Activated T-cell treated with anti-CD3 and anti-CD28 coated beads, Interleukin-2, amount 50 U/mL, for 72 hours (primary cell): ENCODE measurements at places on chromosomes 7 and 10. TPM values are rescaled to one million over a fixed set of nuclear protein-coding genes. Genes with fewer than 3 reads are reported as not detected.

GRCh38 chr7:16023046-16023445, 336.6 kb upstream of the MEOX2 start:
- H3K36me3 ChIP-seq = no peaks in the 10 kb centered on the region
- DNase-seq = no peak
- no peak overlapping the region for H3K4me3 ChIP-seq
- H3K27me3 ChIP-seq = no peaks in the 10 kb centered on the region

GRCh38 chr10:6704896-6705295, 124.8 kb upstream of the PRKCQ start:
- H3K4me1 ChIP-seq = peaks cover 4% of the 10 kb centered on the region
- no peaks in the 10 kb centered on the region for H3K36me3 ChIP-seq
- H3K27ac ChIP-seq = no peak overlapping the region
- peaks cover 29% of the 10 kb centered on the region for H3K27me3 ChIP-seq
- DNase-seq = no peak
- H3K4me3 ChIP-seq = no peak overlapping the region

DNA sequence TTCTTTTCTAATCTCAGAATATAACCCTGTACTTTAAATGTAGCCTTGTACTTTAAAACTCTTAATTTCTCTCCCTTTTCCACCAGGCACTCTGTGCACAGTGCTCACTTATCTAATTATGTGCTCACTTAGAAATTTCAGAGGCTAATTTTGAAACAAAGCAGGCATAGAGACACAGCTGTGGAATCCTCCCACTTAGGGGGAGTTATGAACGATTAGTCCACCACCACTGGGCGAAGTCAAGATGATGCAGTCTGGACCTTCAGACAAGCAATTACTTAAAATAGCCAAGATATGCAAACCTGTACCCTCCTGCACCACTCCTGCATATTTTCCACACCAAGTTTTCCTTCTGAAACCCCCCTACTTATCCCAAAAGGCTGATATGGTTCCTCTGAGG, 143.0 kb downstream of the STK31 start:
- no peak for DNase-seq
- H3K4me3 ChIP-seq = no peak overlapping the region
- H3K27me3 ChIP-seq = peaks cover 11% of the 10 kb centered on the region
- no peaks in the 10 kb centered on the region for H3K36me3 ChIP-seq
- H3K27ac ChIP-seq = no peak overlapping the region

DNA sequence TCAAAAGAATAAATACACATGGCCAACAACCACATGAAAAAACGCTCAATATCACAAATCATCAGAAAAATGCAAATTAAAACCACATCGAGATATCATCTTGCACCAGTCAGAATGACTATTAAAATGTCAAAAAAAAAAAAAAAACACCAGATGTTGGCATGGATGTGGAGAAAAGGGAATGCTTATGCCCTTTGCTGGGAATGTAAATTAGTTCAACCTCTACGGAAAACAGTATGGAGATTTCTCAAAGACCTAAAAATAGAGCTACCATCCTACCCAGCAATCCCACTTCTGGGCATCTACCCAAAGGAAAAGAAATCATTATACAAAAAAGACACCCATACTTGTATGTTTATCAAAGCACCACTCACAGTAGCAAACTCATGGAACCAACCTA, 45.0 kb upstream of the DIP2C start:
- H3K27ac ChIP-seq = no peak overlapping the region
- H3K27me3 ChIP-seq = peaks cover 6% of the 10 kb centered on the region
- no peaks in the 10 kb centered on the region for H3K4me1 ChIP-seq

- H3K4me1 ChIP-seq = peaks cover 36% of the 10 kb centered on the region
- H3K27me3 ChIP-seq = peaks cover 5% of the 10 kb centered on the region
- peak overlapping the region; percentile 3 for H3K27ac ChIP-seq
- peak overlapping the region; percentile 2 for H3K4me3 ChIP-seq
These were observed 76.8 kb upstream of the CARD11 start for GRCh38 chr7:3120513-3120912.

DNA sequence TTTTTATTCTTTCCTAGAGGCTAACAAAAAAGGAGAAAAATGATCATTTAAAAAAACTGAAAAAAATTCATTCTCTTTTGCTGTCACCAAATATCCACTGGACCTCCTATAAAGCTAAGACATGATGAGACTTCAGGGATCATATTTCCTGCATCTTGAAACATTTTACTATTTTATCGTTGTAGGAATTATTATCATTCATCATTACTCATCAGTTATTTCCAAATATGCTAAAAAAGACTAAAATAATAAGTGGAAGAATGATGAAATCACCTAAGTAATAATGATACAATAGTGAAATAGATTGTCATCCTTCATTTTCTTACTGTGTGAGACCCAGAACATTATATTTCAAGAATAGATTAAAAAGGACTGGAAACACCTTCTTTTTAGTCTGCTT, 28.3 kb downstream of the TAF3 start:
- H3K4me1 ChIP-seq = peaks cover 9% of the 10 kb centered on the region
- no peaks in the 10 kb centered on the region for H3K36me3 ChIP-seq
- no peaks in the 10 kb centered on the region for H3K27me3 ChIP-seq
- DNase-seq = no peak

DNA sequence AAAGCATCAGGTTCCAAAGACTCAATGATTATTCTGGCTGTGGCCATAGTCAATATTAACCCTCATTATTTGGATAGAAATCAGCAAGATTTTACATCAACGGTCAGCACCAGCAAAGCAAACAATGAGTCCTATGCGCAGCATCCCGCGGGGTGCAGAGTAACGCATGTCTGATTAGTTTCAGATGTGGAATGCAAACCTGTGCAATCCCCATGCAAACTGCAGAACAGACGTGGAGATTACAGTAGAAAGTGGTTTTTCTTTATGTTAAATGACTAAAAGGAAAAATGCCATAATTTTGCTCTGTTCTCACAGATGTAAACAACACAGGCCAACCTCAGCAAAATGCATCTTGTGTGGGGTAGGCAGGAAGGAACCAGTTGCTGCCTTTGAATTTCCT, 258.1 kb upstream of the GRB10 start:
- H3K4me1 ChIP-seq = no peaks in the 10 kb centered on the region
- DNase-seq = no peak
- no peaks in the 10 kb centered on the region for H3K36me3 ChIP-seq
- no peak overlapping the region for H3K27ac ChIP-seq
- H3K27me3 ChIP-seq = no peaks in the 10 kb centered on the region
- H3K4me3 ChIP-seq = no peak overlapping the region

- H3K36me3 ChIP-seq = peaks cover 2% of the 10 kb centered on the region
- no peak for DNase-seq
- H3K4me1 ChIP-seq = peaks cover 50% of the 10 kb centered on the region
- peak overlapping the region; percentile 88 for H3K27ac ChIP-seq
These were observed 21.5 kb upstream of the CCSER2 start for GRCh38 chr10:84306751-84307384.

- H3K27me3 ChIP-seq = no peaks in the 10 kb centered on the region
- peaks cover 7% of the 10 kb centered on the region for H3K36me3 ChIP-seq
- DNase-seq = no peak
- peaks cover 46% of the 10 kb centered on the region for H3K4me1 ChIP-seq
- H3K27ac ChIP-seq = peak overlapping the region; percentile 54
- H3K4me3 ChIP-seq = no peak overlapping the region
These were observed 55.9 kb downstream of the SHH start for GRCh38 chr7:155756322-155756721.

DNA sequence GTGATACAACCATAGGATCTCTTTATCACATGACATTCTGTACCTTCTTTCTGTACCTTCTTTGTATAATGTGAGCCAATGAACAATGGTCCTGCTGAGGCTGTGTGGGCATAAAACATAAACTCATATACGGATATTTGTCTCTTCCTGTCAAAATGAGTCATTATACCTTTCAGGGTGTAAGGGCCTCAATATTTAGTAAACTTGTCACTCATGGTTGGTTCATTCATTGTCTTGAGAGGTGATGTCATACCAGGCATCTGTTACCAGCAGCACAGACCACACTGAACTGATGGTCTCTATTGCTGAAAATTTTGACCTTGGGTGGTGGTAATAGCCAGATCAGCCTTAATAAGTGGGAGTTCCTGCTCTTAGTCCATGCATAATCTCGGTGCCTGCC, 287.6 kb upstream of the TPK1 start:
- no peaks in the 10 kb centered on the region for H3K4me1 ChIP-seq
- no peak overlapping the region for H3K27ac ChIP-seq
- no peaks in the 10 kb centered on the region for H3K27me3 ChIP-seq
- H3K36me3 ChIP-seq = no peaks in the 10 kb centered on the region

GRCh38 chr10:12960334-12960898, 41.1 kb downstream of the CCDC3 start:
- peaks cover 32% of the 10 kb centered on the region for H3K27me3 ChIP-seq
- DNase-seq = no peak
- no peak overlapping the region for H3K4me3 ChIP-seq
- no peak overlapping the region for H3K27ac ChIP-seq

DNA sequence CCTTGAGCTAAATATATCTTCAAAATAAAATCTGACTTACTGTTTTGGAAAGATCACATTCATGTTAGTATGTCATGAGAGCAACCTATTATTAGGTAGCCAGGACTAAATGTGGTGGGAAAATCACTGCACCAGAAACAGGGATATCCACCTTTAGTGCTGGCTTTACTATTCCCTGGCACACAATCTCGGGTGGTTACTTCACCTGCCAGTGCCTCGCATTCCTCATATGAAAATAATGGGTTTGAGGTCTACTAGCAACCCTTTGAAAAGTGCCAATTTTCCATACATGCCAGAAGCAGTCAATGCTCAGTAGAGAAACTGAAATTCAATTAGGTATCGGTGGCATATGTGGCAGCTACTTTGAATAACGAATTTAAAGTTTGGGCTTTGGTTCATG, 36.8 kb downstream of the PTN start:
- no peak for DNase-seq
- H3K36me3 ChIP-seq = no peaks in the 10 kb centered on the region
- no peaks in the 10 kb centered on the region for H3K4me1 ChIP-seq
- H3K27ac ChIP-seq = no peak overlapping the region
- no peak overlapping the region for H3K4me3 ChIP-seq

GRCh38 chr10:97724341-97724941, 10.9 kb downstream of the MARVELD1 start:
- H3K27me3 ChIP-seq = peaks cover 15% of the 10 kb centered on the region
- H3K4me1 ChIP-seq = peaks cover 4% of the 10 kb centered on the region
- no peak overlapping the region for H3K27ac ChIP-seq
- H3K4me3 ChIP-seq = no peak overlapping the region
- DNase-seq = no peak

- H3K36me3 ChIP-seq = no peaks in the 10 kb centered on the region
- H3K4me1 ChIP-seq = no peaks in the 10 kb centered on the region
- H3K27ac ChIP-seq = no peak overlapping the region
- peaks cover 47% of the 10 kb centered on the region for H3K27me3 ChIP-seq
- H3K4me3 ChIP-seq = no peak overlapping the region
These were observed 114.9 kb downstream of the IPMK start for GRCh38 chr10:58152673-58153263.

DNA sequence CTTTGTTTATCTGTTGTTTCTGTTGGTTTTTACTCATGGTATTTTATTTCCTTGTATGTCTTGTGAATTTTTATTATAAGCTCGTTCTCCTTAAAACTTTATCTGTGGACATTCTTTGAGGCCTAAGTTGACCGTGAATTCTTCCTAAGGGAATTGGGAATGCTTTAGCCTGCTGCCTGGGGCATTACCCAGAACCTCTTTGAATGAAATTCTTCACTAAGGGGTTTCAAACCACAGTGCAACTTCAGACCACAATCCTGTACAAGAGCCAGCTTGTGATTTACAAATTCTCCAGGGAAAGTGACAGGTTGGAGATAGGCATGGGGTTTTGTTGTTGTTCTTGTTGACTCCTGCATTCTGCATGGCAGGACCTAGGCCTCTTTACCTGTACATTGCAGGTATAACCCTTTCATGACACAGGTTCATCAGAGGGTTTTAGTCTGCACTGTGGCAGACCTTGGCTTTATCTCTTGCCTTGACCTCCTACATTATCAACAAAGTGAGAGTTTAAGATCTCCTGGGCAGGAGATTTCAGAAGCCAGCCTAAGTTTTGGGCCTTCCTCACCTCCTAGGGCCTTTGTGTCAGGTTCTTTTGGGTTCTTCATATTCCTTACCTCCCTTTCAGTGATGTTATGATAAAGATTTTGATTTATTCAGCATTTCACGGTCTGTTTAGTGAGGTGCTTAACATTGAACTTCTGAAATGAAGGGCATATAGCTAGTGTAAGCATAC, 70.2 kb downstream of the ABCC2 start:
- no peak overlapping the region for H3K27ac ChIP-seq
- H3K4me3 ChIP-seq = no peak overlapping the region
- peaks cover 2% of the 10 kb centered on the region for H3K27me3 ChIP-seq
- H3K4me1 ChIP-seq = no peaks in the 10 kb centered on the region
- DNase-seq = no peak

Gene TMEM229A
- not detected for total RNA-seq

Gene ARMC10
- total RNA-seq = 33.9 TPM

Gene TRIM74
- total RNA-seq = 1.8 TPM

Gene FGL2
- total RNA-seq = 0.93 TPM

Gene CYP17A1
- not detected for total RNA-seq

Gene BBS9
- total RNA-seq = 10.8 TPM

Gene DNAH11
- total RNA-seq = not detected

Gene RP9
- total RNA-seq = 32.2 TPM

Gene FAM25C
- not detected for total RNA-seq

Gene MYO3A
- total RNA-seq = not detected

Gene CYP3A7
- total RNA-seq = not detected

Gene EVX1
- not detected for total RNA-seq

Gene ZNF37A
- total RNA-seq = 23.7 TPM

Gene LEP
- not detected for total RNA-seq

Gene CNPY1
- total RNA-seq = not detected

Gene GARS1
- total RNA-seq = 526 TPM

Gene KLF14
- not detected for total RNA-seq
